ENCODE measurements at places on chromosomes 12 and 14.

DNA sequence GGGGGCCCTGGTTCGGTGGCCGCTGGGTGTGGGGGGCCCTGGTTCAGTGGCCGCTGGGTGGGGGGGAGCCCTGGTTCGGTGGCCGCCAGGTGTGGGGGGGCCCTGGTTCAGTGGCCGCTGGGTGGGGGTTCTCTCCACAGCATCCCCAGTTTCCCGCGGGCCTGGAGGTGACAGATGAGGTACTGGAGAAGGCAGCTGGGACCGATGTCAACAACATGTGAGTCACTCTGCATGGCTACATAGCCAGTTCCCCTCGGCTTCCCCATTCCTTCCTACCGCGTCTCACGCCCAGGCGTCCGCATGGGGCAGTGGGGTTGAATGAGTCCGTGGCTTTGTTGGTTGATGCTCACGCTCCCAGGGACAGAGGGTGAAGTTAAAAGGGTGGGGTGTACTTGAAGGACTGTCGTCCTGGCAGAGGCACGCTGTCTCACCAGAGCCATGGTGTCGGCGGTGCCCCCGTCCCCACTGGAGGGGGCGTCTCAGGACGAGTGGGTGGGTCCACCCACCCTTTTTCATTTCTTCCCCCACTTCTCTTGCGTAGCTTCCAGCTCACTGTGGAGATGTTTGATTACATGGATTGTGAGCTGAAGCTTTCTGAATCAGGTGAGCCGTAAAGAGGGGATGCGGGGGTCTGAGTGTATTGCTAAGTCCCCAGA, 15.6 kb downstream of the HIP1R start:
- DNase-seq = no peak

DNA sequence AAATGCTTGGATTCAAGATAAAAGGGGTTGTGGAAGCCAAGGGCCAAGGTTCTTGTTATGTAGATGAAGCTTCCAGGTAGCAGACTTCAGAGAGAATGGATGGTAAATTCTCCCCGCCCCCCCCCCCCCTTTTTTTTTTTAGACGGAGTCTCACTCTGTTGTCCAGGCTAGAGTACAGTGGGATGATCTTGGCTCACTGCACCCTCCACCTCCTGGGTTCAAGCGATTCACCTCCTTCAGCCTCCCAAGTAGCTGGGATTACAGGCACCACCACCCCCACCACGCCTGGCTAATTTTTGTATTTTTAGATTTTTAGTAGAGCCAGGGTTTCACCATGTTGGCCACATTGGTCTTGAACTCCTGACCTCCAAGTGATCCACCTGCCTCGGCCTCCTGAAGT, 4.1 kb downstream of the DGLUCY start:
- DNase-seq = no peak

DNA sequence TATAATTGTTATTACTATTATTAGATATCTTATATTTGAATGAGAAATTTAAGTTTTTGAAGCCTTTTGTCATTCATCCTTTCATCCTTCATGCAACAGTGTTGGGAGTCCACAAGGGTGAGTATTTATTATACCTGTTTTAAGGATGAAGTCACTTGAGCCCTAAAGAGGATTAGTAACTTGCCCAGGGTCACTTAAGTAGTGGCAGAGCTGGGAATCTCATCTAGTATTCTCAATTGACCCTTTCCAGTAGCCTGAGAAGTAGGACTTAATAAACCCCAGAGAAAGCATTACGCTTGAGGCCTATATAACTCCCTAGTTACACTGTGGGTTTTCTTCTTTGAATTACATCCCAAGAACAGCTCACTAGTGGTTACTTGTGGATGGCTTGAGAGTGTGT, 119.8 kb downstream of the SRGAP1 start:
- DNase-seq = no peak

DNA sequence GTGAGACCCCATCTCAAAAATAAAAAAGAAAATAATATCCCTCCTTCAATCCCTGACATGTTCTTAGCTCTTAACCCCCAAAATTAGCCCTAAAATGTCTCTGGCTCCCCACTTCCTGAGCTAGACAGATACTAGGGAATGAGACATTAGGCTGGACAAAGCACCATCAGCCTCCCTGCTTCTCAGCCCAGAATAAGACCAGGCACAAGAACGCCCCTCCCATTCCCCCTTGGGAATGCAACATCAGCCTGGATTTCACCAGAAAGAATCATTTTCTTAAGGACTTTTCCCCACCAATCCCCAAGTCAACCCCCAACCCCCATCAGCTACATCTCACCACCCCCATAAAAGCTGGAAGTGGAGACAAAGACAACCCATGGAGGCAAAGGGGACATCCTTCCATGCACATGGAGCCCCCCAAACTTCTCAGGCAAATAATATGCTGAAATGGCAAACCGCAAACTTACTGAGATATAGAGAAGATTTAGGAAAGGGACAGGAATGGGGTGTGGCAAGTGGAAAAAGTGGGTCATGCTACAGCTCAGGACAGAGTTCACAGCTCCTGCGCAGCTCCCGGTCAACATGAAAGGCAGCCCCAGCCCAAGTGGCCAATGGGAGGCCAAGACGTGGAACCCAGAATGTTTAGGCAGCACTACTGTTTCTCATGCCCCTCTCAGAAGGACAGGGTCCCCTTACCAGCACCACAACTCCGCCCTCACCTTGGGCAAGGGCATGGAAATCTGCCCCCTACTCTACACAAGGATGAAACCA, 2.7 kb downstream of the CHD4 start:
- no peak for DNase-seq

DNA sequence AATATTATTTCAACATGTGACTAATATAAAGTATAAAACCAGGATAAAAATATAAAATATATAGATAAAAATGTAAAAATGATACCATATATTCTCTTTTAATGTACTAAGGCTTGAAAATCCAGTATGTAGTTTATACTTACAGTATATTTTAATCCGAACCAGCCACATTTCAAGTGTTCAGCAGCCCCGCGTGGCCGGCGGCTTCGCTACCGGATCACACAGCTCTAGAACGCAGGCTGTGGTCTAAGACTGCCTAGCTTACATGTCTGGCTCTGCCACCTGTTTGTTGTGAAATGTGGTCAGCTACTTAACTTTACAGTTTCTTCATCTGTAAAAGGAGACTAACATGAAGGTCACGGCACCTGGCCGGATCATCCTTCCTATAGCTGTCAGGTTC, 189.7 kb upstream of the TBX3 start:
- DNase-seq = no peak

DNA sequence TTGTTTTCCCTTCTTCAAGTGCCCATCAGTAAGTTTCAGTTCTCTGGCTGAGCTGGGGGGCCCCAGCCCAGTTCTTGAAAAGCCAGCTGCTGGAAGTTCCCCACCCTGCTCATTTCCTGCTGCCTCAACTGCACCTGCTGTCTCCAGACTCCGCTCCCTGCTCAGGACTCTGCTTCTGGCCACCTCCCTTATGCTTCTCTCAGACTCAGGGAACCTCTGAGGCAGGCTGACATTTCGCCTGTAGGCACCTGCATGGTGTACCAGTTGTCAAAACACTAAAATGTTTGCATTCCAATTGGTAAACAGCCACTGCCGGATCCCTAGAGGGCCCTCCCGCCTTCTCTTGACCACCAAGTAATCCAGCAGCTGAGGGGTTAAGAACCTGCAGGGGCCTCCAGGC, 136.5 kb upstream of the VRK1 start:
- no peak for DNase-seq

GRCh38 chr14:104697892-104698583, 8.6 kb downstream of the INF2 start:
- DNase-seq = peak; percentile 64
